Colonic mucosa (tissue), 4 donors: ENCODE measurements at places on chromosomes 4 and X.

DNA sequence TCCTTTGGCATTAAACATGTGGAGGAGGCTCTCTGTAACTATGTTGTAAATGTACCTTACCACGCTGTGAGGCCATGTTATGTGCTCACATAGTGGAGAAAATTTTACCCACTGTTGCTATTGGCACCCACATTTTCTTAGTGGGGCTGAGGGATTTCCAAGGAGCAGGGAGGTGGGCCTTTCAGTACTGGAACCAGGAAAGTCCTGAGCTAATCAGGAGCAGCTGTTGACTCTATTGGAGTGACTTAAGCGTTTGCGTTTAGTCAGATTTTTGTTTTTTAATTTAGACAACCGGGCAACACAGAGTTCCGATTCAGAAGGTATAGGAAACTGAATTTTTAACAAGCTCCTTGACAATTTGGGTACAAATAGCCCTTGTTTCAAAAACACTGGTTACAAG is 30.7 kb upstream of the WDR17 start:
- no peaks in the 10 kb centered on the region for H3K4me1 ChIP-seq
- no peaks in the 10 kb centered on the region for H3K27me3 ChIP-seq
- H3K36me3 ChIP-seq, result no peaks in the 10 kb centered on the region
- no peak overlapping the region for H3K4me3 ChIP-seq
- H3K27ac ChIP-seq, result no peak overlapping the region

- H3K4me3 ChIP-seq, result no peak overlapping the region
- no peaks in the 10 kb centered on the region for H3K36me3 ChIP-seq
- no peak for DNase-seq
- H3K4me1 ChIP-seq, result no peaks in the 10 kb centered on the region
- no peak overlapping the region for H3K27ac ChIP-seq
Measured at GRCh38 chr4:145213245-145213644, 32.9 kb upstream of the OTUD4 start.

- no peaks in the 10 kb centered on the region for H3K36me3 ChIP-seq
- H3K4me3 ChIP-seq, result no peak overlapping the region
- H3K27me3 ChIP-seq, result no peaks in the 10 kb centered on the region
- no peak for DNase-seq
- H3K4me1 ChIP-seq, result no peaks in the 10 kb centered on the region
- no peak overlapping the region for H3K27ac ChIP-seq
Measured at GRCh38 chr4:96603641-96604040, 763.7 kb downstream of the PDHA2 start.

DNA sequence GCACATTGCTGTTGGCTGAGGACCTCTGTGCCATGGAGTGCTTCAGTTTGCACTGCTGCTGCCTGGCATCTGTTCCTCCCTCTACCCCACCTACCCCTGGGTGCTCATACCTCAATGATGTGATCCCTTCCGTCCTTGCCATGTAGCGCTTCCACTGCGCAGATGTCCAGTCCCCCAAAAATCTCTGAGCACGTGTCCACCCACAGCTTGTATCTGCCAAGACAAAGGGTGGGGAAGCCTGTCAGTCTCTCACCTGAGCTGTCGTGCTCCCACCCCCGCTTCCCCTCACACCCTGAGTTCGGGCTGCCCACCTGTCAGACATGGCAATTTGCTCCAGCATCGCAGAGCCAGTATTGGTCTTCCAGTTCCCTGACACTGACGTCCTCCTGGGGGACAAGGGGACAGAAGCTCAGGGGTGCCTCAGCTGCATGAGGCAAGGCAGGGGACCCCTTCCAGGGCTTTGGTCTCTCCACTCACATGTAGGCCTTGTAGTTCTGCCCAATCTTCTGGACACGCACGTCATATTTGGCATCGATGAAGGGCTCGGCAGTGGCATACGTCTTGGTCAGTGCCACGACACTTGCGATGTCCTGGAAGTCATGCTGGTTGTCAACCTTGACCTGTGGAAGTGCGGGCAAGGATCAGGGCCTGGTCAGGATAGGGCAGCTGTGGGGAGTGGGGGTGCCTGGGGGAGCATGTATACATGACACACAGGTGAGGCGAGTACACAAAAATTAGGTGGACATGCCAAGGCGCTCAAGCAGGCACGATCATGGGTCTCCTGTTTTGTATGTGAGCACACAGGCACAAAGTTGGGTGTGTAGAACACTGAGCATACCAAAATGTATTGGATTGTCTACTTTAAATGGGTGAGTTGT is 6.0 kb upstream of the TIMP1 start:
- H3K27ac ChIP-seq, result no peak overlapping the region
- DNase-seq, result peak; percentile 12
- H3K4me3 ChIP-seq, result no peak overlapping the region
- H3K36me3 ChIP-seq, result no peaks in the 10 kb centered on the region
- no peaks in the 10 kb centered on the region for H3K4me1 ChIP-seq
- no peaks in the 10 kb centered on the region for H3K27me3 ChIP-seq

- no peaks in the 10 kb centered on the region for H3K4me1 ChIP-seq
- no peak overlapping the region for H3K4me3 ChIP-seq
- no peak for DNase-seq
Measured at GRCh38 chr4:75849461-75849860, 52.8 kb downstream of the PPEF2 start.

GRCh38 chr4:15771216-15772058 is 6.7 kb upstream of the CD38 start:
- H3K4me1 ChIP-seq, result no peaks in the 10 kb centered on the region
- no peaks in the 10 kb centered on the region for H3K27me3 ChIP-seq
- no peaks in the 10 kb centered on the region for H3K36me3 ChIP-seq
- DNase-seq, result no peak
- H3K4me3 ChIP-seq, result no peak overlapping the region

DNA sequence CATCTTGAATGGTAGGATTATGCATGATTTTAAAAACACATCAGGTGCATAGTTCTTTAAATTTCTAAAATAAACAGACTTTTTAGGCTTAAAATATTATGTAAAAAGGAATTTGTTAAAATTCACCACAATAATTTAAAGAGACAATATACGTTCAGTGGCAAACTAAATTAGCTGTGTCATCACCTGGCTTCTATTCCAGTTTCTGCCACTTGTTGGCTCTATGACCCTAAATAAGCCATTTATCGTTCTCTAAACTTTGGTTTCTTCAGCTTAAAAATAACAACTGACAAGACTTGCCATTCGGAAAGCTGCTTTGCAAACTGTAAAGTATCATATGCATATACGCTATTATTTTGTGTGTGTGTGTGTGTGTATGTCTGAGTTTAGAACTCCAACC is 141.3 kb downstream of the MGST2 start:
- DNase-seq, result no peak
- H3K27me3 ChIP-seq, result no peaks in the 10 kb centered on the region
- no peaks in the 10 kb centered on the region for H3K36me3 ChIP-seq
- no peaks in the 10 kb centered on the region for H3K4me1 ChIP-seq
- H3K27ac ChIP-seq, result no peak overlapping the region
- no peak overlapping the region for H3K4me3 ChIP-seq

GRCh38 chr4:128558896-128559679 is 250.4 kb upstream of the JADE1 start:
- no peaks in the 10 kb centered on the region for H3K27me3 ChIP-seq
- H3K4me3 ChIP-seq, result no peak overlapping the region
- peaks cover 1% of the 10 kb centered on the region for H3K4me1 ChIP-seq
- H3K27ac ChIP-seq, result no peak overlapping the region
- no peak for DNase-seq
- no peaks in the 10 kb centered on the region for H3K36me3 ChIP-seq

GRCh38 chr4:3257103-3257555 is 8.2 kb downstream of the MSANTD1 start:
- no peaks in the 10 kb centered on the region for H3K36me3 ChIP-seq
- peak; percentile 40 for DNase-seq
- no peaks in the 10 kb centered on the region for H3K27me3 ChIP-seq
- no peak overlapping the region for H3K4me3 ChIP-seq
- no peak overlapping the region for H3K27ac ChIP-seq

GRCh38 chr4:18749391-18749790 is 727.8 kb upstream of the LCORL start:
- H3K36me3 ChIP-seq, result no peaks in the 10 kb centered on the region
- H3K27me3 ChIP-seq, result no peaks in the 10 kb centered on the region
- no peak overlapping the region for H3K4me3 ChIP-seq
- no peak overlapping the region for H3K27ac ChIP-seq
- no peak for DNase-seq

DNA sequence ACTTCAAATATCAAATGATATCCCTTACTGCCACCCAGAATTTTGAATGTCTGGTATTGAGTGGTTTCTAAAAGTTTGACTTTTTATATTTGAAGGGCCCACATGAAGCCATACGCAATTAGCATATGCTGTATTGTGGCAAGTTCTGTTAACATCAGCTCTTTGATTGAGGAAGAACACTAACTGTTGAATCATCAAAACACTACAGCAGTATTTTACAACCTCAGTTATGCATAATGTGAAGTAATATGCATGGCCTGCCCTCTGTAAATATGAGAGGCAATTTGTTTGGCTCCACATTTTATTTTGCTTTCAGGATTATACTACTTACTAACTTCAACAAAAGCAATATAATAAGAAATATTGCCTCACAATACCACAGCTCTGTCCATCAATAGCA is 62.2 kb upstream of the DMD start:
- no peaks in the 10 kb centered on the region for H3K4me1 ChIP-seq
- DNase-seq, result no peak
- no peaks in the 10 kb centered on the region for H3K27me3 ChIP-seq
- no peak overlapping the region for H3K27ac ChIP-seq
- no peaks in the 10 kb centered on the region for H3K36me3 ChIP-seq

DNA sequence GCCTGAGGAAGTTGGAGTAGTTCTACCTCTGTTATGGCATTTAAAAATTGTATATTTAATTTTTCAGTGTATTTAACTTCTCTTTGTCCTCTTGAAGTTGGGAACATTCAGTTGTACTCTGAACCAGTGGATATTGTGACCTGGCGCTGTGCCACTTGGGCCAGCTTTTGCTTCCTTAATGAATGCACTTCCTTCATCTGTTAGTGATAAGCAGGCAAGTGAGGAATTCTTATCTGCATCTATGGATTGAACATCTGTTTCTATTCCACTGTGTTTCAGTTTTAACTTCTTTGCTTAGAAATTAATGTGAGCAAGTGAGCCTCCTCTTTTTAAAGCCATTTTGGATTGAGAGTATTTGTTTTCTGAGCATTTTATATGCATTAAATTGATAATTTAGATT is 128.3 kb downstream of the UCHL1 start:
- no peaks in the 10 kb centered on the region for H3K27me3 ChIP-seq
- DNase-seq, result peak; percentile 56
- no peaks in the 10 kb centered on the region for H3K4me1 ChIP-seq
- H3K4me3 ChIP-seq, result no peak overlapping the region

- no peaks in the 10 kb centered on the region for H3K4me1 ChIP-seq
- no peak overlapping the region for H3K27ac ChIP-seq
- no peaks in the 10 kb centered on the region for H3K36me3 ChIP-seq
- no peak overlapping the region for H3K4me3 ChIP-seq
Measured at GRCh38 chr4:18202486-18202885, 180.9 kb upstream of the LCORL start.

DNA sequence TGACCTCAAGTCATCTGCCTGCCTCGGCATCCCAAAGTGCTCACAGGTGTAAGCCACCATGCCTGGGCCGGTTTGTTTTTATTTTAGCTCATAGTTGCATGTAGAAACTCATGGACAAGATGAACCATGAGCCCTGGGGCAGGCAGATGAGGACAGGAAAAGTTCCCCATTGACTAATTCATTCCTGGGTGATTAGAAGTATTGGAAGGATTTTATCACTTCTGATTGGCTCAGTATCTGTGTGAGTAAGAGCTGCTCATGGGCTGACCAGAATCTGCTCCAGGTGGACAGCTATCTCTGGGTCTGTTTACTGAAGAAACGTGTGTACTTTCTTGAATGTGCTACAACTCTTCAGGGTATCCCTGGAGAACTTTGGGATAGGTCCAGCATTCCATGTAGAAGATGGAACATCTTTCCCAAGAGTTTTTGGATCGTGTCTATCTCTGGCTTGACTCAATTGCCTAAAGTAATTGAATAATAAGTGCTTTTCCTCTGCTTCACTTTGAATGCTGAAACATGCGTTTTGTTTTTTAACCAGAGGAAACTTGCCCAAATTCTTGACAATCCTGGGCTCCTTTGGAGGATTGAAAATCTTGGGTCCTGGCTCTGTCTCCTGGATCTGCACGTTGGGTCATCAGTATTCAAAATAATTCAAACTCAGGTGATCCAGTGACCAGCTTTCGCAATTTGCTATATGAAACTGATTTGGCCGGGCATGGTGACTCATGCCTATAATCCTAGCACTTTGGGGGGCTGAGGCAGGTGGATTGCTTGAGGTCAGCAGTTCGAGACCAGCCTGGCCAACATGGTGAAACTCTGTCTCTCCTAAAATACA is 88.6 kb upstream of the DHRSX start:
- H3K27ac ChIP-seq, result no peak overlapping the region
- no peaks in the 10 kb centered on the region for H3K27me3 ChIP-seq
- H3K4me3 ChIP-seq, result no peak overlapping the region
- H3K36me3 ChIP-seq, result no peaks in the 10 kb centered on the region
- no peak for DNase-seq
- H3K4me1 ChIP-seq, result no peaks in the 10 kb centered on the region

GRCh38 chr4:126414741-126415140 is 1100.0 kb downstream of the FAT4 start:
- no peak for DNase-seq
- no peaks in the 10 kb centered on the region for H3K4me1 ChIP-seq
- no peaks in the 10 kb centered on the region for H3K36me3 ChIP-seq
- H3K27me3 ChIP-seq, result no peaks in the 10 kb centered on the region

GRCh38 chr4:58514299-58514698 is 1404.1 kb upstream of the IGFBP7 start:
- H3K27ac ChIP-seq, result no peak overlapping the region
- no peaks in the 10 kb centered on the region for H3K4me1 ChIP-seq
- no peak for DNase-seq
- H3K36me3 ChIP-seq, result no peaks in the 10 kb centered on the region

GRCh38 chr4:118034053-118034785 is at the start of gene NDST3:
TSS of gene NDST3 (plus strand) at chr4:118034486. CDS start at chr4:118053911, 19,425 bp downstream.
- H3K4me3 ChIP-seq, result peak within 1 kb of the TSS; percentile 42
- H3K27me3 ChIP-seq, result no peaks in the 10 kb centered on the region
- no peaks in the 10 kb centered on the region for H3K4me1 ChIP-seq
- no peaks in the 10 kb centered on the region for H3K36me3 ChIP-seq

DNA sequence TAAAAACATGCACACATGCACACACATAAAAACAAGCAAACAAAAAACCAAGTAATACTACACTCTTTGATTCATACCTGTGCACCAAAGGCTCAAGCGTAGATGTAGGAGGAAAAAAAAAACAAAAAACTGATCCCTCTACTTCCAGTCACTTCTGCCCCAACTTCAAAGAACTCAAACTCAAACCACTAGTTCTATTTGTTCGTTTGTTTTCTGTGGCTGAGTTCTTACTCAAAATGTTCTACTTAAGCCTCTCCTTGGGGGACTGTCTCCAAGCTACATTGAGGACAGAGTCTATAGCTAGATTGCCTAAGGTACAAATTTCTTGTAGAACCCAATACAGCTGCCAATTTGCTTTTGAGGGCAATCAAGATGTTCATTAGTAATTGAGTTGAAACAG is 171.0 kb upstream of the ATOH1 start:
- DNase-seq, result no peak
- H3K27ac ChIP-seq, result no peak overlapping the region
- H3K36me3 ChIP-seq, result no peaks in the 10 kb centered on the region
- no peaks in the 10 kb centered on the region for H3K4me1 ChIP-seq
- H3K4me3 ChIP-seq, result no peak overlapping the region

- no peaks in the 10 kb centered on the region for H3K27me3 ChIP-seq
- DNase-seq, result no peak
- H3K4me3 ChIP-seq, result peak overlapping the region; percentile 4
- peak overlapping the region; percentile 78 for H3K27ac ChIP-seq
Measured at GRCh38 chr4:2411786-2412510, 6.5 kb downstream of the ZFYVE28 start.
